ENCODE measurements at places on chromosomes 3 and 15.

- no peak for DNase-seq
Measured at GRCh38 chr3:141255846-141256261, 24.2 kb downstream of the PXYLP1 start.

- DNase-seq, result no peak
Measured at GRCh38 chr15:89665449-89666181, 10.3 kb upstream of the KIF7 start.

DNA sequence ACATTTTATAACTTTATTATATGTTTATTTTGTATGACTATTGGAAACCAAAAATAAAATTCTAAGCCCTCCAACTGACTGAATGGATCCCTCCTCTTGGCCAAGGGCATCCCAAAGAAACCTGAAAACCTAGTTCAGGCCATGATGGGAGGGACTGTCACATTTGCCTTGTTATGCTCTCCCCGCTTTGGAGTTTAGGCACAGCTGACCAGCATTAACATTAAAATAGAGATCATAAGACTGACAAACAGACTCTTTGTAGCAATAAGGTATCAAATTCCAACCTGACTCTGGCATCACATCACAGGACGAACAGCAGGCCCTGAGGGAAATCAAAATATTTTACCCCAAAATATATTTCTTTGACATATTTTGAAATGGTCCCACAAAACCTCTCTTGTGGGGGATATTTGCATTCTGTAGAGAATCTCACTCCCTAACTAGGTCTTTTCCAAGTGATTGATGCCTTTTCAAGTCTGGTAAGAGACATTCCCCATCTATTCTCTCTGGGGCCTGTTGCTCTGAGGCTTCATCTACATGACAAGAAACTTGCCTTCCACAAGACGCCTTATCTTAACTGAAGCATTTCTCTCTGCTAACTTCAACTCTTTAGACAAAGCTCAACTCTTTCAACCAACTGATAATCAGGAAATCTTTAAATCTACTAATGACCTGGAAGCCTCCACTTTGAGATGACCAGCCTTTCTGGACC, 81.8 kb upstream of the PRR23E start:
- DNase-seq, result no peak

DNA sequence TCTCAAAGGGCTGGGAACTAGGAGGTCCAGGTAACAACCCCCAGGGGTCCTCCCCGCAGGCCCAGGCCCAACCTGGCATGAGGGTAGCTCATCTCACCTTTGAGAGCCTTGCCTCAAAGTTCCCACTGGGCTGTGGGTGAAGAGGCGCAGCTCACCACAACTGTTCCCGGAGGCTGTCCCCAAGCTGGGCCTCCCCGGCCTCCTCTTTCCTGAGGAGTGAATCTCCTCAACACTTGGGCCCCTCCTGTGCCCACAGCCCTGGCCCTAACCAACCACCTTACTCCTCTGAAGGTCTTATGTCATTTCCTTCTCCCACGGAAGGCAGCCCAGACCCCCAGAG, 27.5 kb upstream of the CORO2B start:
- no peak for DNase-seq

- no peak for DNase-seq
Measured at GRCh38 chr3:107198581-107199181, 178.6 kb upstream of the CCDC54 start.

DNA sequence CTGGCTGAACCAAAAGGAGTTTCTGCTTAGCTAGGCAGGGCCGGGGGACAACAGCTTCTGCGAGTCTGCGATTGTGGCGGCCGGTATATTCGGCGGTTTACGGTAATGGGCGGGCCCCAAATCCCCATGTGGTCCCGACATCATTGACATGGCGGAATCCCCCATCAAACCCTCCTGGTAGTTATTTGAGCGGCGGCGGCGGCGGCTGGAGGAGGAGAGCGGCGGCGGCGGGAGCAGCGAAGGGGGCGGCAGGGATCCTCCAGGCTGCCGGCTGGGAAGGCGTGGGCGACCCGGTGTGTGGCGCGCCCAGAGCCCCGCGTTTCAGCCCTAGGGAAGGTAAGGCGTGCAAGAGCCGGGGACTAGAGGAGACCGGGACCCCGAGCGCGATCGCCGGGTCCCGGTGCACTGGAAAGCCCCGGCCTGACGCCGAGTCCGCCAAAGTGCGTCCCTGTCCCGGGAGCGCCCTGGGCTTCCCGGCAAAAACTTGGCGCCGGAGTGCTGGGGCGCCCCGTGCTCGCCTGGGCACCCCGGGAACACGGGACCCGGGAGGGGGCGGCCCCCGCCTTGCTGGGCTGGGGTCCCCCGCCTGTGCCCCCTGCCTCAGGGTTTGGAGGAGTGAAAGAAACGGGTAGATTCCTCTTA, at the start of gene FNDC3B:
Gene FNDC3B (plus strand): TSS at position 143 of the 642 bp plus-strand sequence. CDS start 72,902 bp downstream, outside the sequence.
- DNase-seq, result peak; percentile 86

- DNase-seq, result no peak
Measured at GRCh38 chr3:67587811-67588210, 66.6 kb downstream of the SUCLG2 start.

GRCh38 chr3:152123457-152123856, 145.3 kb upstream of the MBNL1 start:
- DNase-seq, result no peak

DNA sequence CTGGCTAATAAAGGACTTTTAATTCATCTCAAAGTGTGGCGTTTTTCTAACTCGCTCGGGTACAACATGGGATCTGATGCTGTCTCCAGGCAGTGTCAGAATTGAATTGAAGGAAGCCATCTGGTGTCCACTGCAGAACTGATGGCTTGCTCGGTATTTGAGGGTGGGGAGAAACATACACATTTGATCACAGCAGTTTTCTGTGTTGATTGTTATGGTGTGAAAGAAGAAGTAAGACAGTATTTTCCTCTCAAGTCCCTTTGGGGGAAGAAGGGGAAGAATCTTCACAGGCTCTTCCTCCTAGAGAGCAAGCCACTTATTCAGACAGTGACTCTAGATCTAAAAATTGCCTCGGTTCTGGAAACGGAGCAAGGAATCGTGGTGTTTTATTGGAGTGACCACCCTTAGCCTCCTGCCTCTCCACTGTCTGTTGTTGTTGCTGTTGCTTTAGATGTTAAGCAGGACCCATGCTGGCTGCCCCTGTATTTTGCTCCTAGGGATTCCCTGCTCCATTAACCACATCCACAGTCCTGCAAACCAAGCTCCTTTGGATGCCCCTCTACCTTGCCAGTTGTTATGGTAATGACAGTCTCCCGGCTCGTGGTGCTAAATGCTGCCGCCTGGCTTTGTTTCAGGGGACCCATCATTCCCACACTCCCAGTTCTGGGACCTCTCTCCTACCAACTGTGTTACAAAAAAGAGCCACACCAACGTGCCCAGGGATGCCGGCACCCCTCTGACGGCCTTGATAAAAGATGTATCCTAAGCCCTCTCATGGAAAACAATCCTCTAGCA, 15.3 kb upstream of the MCCC1 start:
- no peak for DNase-seq

GRCh38 chr15:68062214-68062613, 8.1 kb downstream of the PIAS1 start:
- DNase-seq, result no peak

DNA sequence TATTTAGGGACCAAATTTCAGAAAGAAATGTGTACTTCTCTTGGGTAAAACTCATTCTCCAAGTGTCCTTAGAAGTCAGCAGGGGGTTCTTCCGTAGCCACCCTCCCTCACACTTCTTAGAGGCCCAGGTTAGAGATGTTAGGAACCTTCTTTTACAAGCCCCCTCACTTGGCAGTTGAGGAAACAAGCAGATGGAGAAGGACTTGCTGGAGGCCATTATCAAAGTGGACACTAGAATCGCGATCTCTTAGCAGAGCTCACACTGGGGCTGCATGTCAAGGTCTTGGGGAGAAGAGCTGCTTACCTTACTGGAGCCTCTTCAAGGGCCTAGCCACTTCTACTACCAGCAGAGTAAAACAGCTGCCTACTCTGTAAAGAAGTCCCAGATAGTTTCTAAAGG, 69.4 kb upstream of the POLG start:
- DNase-seq, result no peak

DNA sequence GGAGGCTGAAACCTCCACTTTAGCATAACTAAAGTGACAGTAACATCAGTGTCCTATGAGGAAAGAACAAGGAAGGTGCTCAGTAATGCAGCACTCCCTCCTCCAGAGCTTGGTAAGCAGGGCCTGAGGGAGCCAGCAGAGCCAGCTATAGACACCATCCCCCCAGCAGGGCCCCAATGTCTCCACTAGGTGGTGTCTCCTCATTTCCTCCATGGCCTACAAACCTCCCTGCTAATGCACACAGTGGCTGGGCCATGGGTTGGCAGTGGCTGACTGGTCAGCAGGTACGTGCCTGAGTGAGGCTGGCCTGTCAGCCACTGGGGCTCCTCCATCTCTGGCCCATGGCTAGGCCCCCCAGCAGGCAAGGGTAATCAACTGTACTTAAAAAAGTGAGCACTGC, 13.6 kb downstream of the MRPS25 start:
- DNase-seq, result peak; percentile 32

DNA sequence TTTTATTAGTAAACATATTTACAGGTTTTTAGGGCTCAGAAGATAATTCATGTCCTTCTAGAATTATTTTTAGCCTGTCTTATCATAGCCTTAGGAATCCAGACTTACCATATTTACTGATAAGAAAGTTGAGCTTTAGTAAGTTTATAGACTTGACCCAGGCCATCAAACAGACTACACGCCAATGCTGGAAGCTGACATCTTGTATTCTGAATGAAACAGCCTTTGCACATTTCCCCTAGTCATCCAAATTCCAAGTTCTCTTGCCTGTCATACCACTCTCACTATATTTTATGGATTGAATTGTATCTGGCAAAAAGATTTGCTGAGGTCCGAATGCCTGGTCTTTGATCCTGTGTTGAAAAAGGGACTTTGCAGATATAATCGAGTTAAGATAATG, 58.6 kb downstream of the DRD3 start:
- no peak for DNase-seq

GRCh38 chr3:10228248-10228950, 19.9 kb upstream of the TATDN2 start:
- no peak for DNase-seq

- DNase-seq, result no peak
Measured at GRCh38 chr15:51240066-51240465, 98.3 kb downstream of the CYP19A1 start.

DNA sequence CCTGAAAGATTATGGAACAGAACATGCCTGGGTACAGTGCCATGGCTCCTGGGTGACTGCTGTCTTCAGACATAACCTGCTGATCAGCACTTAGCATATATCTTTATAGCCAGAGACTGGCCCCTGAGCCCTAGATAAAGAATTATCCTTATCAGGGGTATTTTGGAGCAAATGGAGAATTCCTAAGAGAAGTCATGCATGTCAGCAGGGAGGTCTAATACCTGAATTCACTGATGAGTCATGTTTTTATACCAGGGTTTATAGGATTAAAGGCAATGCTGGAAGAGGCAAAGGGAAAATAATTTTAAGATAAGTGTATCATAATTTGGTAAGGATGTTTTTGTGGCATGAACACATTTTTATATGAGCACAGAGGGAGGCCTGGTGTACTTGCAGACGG, 159.8 kb downstream of the ADAMTSL3 start:
- no peak for DNase-seq

DNA sequence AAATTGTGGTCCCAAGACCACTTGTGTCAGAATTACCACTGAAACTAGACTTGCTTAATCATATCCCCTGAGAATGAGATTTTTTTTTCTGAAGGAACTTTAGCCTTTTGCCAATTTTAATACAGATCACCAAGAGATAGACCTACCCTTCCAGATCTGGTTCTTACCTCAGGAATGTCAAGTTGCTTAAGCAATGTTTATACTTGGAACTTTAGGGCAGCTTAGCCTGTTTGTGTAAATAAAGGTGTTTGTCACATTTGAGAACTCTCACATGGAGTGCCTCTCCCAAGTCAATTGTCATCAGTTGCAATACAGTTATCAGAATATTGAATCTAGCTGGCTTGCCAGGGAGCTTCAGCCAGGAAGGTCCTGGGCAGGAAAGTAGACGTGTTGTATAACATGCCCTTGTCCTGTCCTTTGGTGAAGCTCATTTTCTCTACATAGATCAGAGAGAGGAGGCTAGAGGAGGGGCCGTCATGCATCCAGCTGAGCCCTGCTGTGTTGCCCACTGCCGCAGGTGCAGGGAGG, 3.9 kb downstream of the GPD1L start:
- no peak for DNase-seq

DNA sequence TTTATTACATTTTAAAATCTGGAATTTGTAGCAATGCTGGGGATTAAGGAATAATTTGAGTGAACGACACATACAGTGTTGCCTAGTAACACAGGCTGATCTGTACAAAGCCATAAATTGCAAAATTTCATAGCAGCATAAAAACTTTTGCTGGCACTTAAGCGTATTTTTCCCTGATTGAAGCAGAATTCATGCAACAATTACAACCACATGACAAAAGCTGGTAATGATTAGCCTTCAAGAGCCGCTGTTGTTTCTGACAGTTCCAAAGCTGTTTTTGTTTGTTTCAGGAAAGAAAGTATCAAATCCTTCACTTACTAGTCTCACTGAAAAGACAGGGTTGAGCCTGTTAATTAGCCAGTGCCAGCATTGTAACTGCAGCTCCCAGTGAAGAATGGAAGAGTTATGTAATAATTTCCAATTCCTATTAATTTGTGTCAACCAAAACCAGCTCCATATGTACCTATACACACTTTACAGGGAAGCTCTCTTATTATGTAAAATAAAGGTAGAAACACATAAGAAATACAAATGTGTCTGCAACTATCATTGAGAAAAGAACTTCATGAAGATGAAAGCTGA, 60.7 kb downstream of the AGTR1 start:
- no peak for DNase-seq

- DNase-seq, result no peak
Measured at GRCh38 chr15:28025413-28025812, 73.7 kb downstream of the OCA2 start.

- peak; percentile 59 for DNase-seq
Measured at GRCh38 chr15:56249092-56249491, 5.4 kb upstream of the RFX7 start.

DNA sequence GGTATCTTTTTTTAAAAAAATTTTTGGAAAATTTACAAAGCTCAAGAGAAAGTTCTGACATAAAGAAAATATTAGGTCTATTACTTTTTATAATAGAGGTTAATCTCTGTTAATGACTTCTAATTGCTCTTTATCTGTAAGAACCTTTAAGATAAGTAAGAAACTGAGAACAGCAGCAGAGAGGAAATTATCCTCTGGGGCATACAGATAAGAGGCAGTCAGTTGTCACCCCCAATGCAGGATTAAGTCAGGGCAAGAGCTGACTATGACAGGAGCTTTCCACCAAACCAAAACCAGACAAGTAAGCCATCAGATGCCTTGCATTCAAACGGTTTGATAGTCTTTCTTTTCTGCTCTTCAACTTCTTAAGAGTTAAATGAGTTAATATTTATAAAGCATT, 149.0 kb downstream of the GSK3B start:
- no peak for DNase-seq

- no peak for DNase-seq
Measured at GRCh38 chr3:66439666-66440344, 61.0 kb downstream of the LRIG1 start.

GRCh38 chr3:71355862-71356261, 227.7 kb downstream of the FOXP1 start:
- no peak for DNase-seq

DNA sequence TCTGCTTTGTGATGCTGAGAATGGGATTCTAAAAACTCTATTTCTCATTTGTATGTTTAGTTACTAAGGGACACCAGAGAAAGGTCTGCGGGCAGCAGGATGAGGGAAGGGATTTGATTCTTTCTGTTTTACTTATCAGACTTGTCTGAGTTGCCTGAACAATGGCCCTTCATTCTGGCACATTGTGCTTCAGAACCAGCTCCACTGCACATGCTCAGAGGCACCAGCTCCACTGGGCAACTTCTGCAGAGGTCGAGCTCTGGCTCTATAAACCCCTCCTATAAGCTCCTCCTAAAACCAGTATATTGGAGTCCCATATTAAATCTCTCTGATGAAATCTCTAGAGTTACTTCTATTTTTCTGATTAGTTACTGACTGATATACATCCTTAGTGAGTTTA, 453.2 kb upstream of the CDIN1 start:
- DNase-seq, result no peak

Data from HCT116 (cell line).